ENCODE measurements at places on chromosomes 5 and 9.

- DNase-seq, result no peak
Observed at GRCh38 chr5:115345344-115345743, 48.9 kb upstream of the CCDC112 start.

DNA sequence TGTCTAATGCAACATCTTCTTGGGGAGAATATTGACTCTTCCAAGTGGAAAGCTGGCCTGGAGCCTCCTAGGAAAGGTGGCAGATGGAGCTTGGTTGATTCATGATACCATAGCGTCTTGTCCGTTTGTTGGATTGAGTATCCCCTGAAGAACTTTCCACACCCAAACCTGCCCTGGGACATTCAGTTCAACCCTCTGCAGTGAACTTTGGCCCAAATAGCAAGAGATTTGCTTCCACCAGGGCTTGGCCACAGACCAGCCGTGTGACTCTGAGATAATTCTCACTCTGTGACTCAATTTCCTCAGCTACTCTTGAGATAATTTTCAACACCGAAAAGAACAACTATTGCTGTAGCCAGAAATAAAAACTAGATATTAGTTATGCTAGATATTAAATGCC, 108.0 kb upstream of the RAD23B start:
- peak; percentile 66 for DNase-seq

DNA sequence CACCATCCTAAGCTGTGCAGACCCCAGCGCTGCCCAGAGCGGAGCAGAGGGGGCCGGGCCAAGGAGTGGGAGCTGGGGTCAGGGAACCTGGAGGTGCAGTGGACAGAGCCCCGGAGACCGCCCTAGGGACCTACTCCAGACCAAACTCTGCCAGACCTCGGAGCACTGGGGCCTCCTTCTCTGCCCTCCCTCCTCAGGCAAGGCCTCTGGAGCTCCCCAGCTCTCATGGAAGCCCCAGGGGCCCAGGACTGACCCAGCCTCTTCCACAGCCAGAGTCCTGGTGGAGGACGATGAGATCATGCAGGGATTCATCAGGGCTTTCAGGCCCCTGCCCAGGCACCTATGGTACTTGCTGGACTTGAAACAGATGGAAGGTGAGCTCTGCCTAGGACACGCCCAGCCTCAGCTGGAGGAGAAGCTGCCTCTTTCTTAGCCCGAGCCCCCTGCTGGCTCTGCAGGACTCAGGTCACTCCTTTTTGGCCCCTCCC, 3.6 kb downstream of the PAEP start:
- no peak for DNase-seq

DNA sequence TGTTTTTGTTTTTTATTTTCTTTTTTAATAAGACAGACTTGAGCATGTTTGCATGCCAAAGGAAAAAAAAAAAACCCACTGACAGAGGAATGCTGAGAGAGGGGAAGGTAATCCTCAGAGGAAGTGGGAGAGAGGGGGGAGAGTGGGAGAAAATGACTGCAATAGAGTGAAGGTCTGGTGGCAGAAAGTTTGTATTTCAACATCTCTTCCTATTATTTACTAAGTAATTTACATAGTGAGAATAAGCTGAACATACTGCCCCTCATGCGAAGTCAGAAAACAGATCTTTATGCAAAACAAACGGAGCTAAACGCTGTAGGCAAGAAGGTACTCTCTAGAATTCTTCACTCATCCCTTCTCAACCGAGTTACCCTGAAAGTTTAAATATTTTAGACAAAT, 45.0 kb downstream of the ELL2 start:
- DNase-seq, result no peak

DNA sequence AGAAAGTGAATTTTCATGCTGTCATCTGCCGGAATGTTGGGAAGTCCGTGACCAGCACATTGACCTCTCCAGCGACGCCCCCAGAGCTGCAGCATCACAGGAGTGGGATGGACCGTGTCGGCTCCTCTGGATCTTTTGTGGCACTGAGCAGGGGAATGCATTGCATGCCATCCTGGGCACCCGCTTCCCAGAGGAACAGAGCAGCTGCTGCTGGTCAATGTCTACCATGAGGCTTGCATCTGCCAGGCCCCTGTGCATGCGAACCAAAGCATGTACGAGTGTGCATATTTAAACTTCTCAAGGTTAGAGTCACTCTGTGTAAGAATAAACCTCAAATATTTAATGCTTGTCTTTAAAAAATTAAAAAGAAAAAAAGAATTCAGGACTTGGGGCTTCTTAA, 414.8 kb downstream of the GADD45G start:
- DNase-seq, result no peak

- no peak for DNase-seq
Observed at GRCh38 chr5:112555691-112556090, 136.6 kb upstream of the EPB41L4A start.

DNA sequence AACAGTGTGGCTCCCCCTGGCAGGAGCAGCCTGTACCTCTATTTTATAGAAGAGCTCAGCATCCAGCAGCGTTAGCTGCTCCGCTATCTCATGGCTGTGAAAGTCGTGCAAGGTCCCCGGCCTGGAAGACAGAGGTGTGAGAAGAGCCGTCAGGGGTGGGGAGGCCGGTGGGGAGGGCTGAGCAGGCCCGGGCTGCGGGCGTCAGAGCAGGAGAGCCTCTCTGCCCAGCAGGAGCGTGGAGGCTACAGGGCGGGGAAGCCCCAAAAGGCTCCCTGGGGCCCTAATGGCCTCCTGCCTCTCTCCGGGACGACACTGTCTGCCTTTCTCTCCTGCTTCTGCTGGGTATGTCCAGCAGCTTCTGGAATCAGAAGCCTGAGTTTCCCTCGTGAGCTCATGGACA, 42.6 kb downstream of the PRRT1B start:
- no peak for DNase-seq
